ENCODE measurements at places on chromosomes 5 and 9.

- DNase-seq = peak; percentile 85
Measured at GRCh38 chr9:124218438-124218982, 39.2 kb upstream of the NEK6 start.

DNA sequence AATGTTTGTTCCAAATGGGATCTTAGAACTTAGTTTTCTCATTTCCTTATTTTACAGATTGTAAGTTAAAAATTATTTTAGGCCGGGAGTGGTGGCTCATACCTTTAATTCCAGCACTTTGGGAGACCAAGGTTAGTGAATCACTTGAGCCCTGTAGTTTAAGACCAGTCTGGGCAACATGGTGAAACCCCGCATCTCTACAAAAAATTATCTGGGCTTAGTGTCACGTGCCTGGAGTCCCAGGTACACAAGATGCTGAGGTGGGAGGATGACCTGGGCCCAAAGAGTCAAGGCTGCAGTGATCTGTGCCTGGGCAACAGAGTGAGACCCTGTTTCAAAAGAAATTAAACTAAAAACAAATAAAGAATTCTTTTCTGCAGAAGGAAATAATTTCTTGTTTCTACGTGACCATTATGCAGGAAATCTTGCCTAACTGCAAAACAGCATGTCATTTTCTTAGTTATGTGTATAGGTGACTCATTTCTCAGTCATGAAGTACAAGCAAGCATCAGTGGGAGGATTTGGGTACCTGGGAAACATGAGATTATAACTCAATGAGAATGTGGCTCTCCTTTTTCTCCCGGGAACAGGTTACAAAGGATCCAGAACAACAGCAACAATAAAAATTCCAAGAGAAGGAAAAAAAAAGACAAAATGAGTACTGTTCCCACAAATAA, 375.1 kb upstream of the ST8SIA4 start:
- no peak for DNase-seq

DNA sequence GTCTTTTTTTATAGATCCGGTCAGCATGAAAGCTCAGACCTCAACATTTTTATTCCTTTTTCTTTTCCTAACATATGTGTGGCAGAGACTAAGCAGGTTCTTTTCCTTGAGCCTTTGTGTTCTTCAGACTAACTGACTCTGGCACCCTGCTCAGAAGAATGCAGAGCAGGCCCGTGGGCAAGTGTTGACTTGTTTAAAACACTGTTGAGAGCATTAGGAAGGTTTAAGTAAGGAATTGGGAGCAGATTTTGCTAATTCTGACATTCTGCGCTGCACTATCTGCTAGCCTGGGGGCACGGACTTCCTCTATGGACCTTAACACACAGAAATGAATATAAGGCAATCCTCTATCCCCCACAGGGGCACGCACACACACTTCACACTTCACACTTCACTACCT, 182.5 kb upstream of the PIK3R1 start:
- no peak for DNase-seq

- no peak for DNase-seq
Measured at GRCh38 chr9:83521011-83521410, 17.2 kb downstream of the FRMD3 start.

GRCh38 chr5:95841914-95842812, 19.6 kb upstream of the GLRX start:
- no peak for DNase-seq

- no peak for DNase-seq
Measured at GRCh38 chr9:83304686-83305085, 233.5 kb downstream of the FRMD3 start.

GRCh38 chr5:108945094-108945493, 197.4 kb downstream of the FER start:
- no peak for DNase-seq

GRCh38 chr9:115058684-115059315, 59.2 kb downstream of the TNC start:
- DNase-seq = no peak

DNA sequence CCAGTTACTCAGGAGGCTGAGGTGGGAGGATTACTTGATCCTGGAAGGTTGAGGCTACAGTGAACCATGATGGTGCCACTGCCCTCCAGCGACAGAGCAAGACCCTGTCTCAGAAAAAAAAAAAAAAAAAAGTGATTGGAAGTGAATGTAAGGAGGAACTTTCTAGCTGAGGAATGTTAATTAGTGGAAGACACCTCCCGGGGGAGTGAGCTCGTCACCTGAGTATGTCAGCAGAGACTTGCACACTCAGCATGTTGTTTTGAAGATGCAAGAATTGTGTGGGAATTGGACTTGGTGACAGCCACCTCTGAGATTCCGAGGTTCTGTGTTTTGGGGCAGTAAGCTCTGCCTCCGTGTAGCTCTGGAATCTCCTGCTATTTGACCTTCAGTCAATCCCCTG, 3.6 kb downstream of the SYNPO start:
- DNase-seq = no peak

DNA sequence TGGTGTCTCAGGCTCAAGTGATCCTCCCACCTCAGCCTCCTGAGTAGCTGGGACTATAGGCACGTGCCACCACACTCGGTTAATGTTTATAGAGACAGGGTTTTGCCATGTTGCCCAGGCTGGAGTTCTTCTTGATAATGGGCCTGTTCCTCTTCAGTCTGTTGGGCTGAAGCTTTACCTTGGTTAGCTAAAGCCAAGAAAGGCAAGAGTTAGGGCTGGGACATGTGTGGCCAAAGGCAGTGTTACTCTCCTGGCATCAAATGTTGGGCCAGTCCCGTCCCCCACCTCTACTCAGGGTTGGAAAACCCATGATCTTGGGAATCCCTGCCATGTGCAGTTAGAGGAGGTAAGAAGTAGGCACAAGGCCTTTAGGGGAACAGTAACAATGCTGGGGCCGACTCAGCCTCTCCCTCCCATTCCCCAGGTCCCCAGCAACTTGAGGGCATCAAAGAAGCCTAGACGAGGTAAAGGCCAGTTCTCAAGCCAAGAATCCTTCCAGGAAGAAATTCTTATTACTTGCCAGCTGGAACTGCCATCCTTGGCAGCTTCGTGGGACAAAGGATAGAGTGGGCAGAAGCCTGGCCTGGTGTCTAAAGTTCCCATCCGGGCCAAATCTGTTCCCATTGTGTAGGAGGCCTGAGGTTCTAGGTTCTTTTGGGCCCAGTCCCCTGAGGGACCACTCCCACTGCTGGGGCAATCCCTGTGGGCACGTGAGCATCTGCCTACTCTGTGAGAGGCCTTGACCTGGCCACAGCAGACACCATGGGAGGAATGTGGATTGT, 4.5 kb downstream of the EGR1 start:
- no peak for DNase-seq

DNA sequence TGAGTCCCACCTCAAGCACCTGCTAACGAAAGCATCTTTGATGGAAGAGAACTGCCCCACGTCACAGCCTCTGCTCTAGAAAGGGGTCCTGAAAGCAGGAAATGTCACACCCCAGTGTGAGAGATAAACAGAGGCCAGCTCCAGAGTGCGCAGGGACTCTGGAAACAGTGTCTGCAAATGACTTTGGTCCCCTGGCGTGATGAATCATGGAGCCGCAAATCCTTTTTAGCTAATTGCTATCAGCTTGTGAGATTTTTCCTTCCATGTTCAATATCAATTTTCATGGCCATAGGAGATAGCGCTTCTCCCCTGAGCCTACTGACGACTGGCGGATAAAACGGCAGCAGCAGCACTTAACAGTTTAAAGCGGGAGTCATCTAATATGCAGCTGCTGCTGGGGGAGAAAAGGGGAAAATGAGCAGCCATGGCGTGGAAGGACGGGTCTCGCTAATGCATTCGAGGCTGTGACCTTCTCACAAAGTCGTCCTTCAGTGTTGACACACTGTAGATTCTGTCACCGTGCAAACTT, 209.6 kb upstream of the IRX1 start:
- DNase-seq = no peak

GRCh38 chr5:114358329-114358728, 3.5 kb upstream of the KCNN2 start:
- no peak for DNase-seq

DNA sequence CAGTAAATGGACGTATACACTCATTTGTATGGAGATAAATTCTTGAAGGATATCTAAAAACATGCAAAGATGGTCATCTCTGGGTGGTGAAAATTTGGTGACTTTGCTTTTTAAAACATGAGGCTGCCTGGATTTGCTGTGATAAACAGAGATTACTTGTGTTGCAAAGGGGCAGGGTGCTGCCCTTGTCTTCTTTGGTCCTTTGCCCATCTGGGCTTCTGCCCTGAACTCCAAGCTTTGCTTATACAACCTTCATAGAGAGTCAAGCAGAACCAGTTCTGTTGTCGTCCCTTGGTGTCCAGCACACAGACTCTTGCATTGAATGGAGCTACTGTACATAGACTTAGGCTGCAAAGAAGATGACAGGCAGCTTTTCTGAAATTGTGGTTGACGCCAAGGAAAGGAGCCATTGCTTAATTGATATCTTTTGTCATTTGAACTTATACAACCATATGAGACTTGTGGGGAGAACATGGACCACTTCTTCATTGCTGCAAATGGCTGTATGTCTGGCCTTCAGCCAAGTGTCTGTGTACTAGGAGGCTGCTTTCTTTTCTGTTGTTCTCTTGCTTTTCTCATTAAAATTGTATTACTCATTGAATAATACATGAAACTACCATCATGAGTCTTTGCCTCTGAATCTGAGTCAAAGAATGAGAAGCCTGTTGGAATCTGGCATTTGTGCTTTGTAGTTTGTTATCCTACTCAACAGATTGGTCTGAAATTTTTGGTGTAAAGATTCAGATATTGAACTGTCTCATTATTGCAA, 152.5 kb downstream of the DMRT2 start:
- no peak for DNase-seq

- no peak for DNase-seq
Measured at GRCh38 chr9:98678244-98678842, 30.4 kb downstream of the GABBR2 start.

- DNase-seq = no peak
Measured at GRCh38 chr5:150787656-150788055, 9.1 kb downstream of the SMIM3 start.

GRCh38 chr9:98806394-98807035, 955 bp upstream of the GALNT12 start:
- DNase-seq = no peak

DNA sequence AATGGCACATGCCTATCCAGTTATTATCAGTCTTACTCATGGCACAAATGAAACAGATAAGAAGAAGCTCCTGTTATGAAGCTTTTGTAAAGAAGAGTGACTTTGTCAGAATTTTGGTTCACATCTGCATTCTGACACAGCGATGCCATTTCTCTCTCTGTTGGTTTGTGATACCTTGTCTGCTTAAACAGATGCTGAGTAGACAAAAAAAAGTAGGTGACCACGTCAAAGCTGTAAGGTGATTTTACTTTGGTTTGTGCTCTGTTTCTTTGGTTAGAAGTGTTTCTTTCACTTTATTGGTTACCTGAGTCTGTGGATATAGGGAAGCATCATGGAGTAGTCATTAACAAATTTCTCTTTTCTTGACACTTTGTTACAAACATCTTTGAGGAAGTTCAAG, 422.3 kb upstream of the ADAMTSL1 start:
- DNase-seq = no peak

GRCh38 chr5:115386657-115387056, 90.2 kb upstream of the CCDC112 start:
- DNase-seq = no peak

- no peak for DNase-seq
Measured at GRCh38 chr9:91760906-91761305, 189.1 kb downstream of the ROR2 start.

DNA sequence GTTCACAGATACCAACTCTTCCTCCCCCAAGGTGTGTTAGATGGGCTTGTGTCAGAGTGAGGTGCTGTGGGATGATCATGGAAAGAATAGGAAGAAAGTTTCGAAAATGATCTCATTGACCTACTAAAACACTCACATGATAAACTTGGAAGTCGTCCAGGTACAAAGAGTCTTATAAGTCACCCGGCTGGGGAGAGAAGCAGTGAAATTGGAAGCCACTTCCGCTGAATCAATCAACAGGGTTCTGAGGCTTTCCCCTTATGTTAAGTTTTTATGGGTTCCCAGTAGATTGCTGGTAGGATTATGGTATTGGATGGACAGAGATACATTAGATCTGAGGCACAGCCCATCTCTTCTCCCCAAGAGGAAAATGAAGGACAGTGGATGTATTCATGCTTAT, 218.8 kb upstream of the MSX2 start:
- no peak for DNase-seq

GRCh38 chr5:76547242-76547890, 75.8 kb downstream of the F2RL2 start:
- DNase-seq = peak; percentile 52

DNA sequence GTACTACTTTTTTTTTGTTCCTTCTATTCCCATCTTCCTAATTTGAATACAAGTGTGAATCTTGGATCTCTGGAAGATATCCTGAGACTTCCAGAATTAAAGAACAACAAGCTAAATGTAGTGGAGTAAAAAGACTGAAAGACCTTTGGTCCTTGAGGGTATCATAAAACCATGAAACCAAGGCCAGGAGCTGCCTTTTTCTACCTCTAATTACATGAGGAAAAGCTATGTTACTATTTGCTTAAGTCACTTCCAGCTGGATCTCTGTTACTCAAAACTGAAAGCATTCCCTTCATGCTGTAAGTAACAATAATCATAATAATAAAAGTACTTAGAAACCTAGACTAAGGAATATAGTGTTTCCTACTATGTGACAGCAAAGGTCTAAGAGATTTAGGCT, 649.6 kb downstream of the KCTD16 start:
- DNase-seq = no peak

GRCh38 chr9:4435197-4435596, 55.1 kb upstream of the SLC1A1 start:
- no peak for DNase-seq

DNA sequence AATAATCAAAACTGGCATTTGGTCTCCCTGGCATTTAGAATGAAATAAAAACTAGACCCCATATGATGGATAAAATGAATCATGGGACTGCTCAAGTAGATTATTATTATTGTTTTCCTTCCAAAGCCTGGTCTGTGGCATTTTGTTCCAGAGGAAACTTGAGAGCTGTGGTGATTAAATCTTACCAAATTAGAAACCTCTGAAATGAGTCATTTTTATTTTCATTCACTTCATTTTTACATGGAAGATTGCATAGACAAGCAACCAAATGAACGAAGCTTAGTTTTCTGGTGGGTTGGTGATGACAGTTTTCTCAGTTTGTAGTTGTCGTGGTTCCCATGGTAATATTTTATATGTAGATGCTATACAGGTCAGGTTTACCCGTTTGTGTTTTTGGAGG, 23.4 kb downstream of the PAM start:
- DNase-seq = no peak

GRCh38 chr9:133088146-133088750, 26.5 kb downstream of the CEL start:
- DNase-seq = peak; percentile 12

GRCh38 chr9:135849181-135849580, 58.2 kb downstream of the CAMSAP1 start:
- no peak for DNase-seq

GRCh38 chr5:36261186-36261585, 19.5 kb upstream of the NADK2 start:
- no peak for DNase-seq

DNA sequence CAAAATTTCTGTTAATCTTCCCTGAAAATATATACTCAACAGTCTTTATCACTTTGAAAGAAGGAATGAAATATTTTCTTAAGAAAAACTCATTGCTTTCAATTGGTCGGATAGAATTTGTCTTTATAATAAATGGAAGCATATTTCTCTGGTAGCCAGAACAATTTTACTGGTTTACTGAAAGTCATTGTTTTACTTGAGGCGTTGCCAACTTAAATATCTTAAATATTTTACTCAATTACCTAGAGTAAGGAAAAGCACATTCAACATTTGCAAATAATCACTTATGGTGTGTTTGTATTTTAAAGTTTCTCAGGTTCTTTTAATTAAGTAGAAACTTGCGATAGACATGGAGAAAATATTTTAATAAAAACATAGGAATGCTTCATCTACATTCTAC, 1181.7 kb downstream of the EFNA5 start:
- no peak for DNase-seq
